Renal pelvis (tissue), 12 donors: ENCODE measurements at places on chromosomes 2 and 18. TPM values are rescaled to one million over a fixed set of nuclear protein-coding genes. Genes with fewer than 3 reads are reported as not detected.

- DNase-seq, result peak; percentile 72
Measured at GRCh38 chr2:65786007-65786717, 353.8 kb upstream of the SPRED2 start.

- no peak for DNase-seq
Measured at GRCh38 chr18:497688-498087, 2.8 kb downstream of the COLEC12 start.

- no peak for DNase-seq
Measured at GRCh38 chr18:24446953-24447538, 13.4 kb upstream of the HRH4 start.

GRCh38 chr2:33307659-33308270, 168.7 kb upstream of the RASGRP3 start:
- no peak for DNase-seq

DNA sequence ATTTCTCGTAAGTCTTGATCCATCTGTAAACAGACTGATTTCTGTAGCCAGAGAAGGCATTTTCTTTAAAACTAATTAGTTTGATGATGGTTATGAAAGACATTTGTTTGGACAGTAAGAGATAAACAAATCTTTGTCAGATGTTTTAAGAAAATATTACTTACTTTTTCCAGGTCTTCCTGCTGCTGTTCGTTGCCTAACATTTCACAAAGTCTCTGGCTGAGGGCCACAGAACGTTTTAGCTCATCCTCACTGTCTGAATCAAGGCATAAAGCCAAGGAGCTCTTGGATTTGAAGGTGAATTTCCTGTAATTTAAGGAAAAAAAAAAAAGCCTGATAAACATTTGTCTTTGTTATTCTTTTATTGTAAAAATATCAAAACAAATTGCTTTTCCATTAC, 57.8 kb downstream of the VIL1 start:
- no peak for DNase-seq

DNA sequence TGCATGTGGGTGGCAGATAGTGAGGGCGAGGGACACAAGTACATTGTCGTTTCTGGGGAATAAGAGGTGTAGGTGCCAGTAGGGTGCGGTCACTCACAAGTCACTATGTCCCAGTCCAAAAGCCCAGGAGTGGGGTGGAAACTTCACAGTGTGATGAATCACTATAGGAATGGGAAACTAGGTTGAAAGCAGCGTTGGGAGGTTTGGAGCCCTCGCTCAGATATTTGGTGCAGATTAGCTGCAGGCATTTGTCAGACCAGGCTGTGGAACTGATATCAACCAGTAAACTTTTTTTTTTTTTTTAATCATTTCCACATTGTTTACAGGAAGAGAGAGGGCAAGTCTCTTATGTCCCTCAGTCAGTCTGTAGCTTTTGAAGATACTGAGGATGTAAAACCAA, 121.8 kb downstream of the CERS6 start:
- no peak for DNase-seq

DNA sequence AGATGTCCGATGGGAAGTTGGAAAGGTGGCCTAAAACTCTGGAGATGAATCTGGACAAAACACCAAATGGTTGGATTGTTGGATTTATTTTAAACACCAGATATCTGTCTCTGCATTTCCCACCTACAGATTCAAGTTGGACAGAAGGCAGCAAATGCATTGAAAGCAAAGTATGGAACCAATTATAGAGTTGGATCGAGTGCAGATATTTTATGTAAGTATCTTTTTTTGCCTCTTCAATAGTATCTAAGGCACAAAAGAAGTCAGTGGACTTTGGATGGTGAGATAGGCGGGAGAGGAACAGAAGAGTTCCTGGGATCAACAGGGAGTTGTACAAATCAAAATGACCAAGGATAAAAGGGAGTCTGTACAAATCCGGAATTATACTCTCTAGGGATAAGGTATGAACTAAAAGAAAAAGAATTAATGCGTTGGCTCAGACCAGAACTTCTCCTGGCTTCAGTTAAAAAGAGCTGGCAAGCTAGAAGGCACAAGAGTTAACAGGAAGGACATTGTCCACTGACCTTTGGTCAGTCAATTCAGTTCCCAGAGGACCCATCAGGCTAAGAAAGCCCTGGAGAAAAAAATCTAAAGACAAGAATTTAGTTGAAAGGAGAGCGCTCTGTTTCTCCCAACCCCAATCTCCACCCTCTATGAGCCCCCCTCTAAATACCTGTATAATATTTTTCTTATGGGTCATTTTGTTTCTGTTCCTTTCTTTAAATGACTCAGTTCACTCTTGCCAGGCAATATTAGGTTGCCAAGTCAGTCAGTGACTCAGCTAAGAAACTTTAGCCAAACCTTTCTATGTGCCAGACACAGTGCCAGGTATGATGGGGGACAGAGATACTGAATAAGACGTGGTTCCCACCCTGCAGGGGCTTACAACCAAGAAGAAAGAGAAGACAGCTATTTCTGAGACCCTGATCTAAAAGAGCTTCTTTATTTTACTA, 29.1 kb downstream of the CPO start:
- no peak for DNase-seq

DNA sequence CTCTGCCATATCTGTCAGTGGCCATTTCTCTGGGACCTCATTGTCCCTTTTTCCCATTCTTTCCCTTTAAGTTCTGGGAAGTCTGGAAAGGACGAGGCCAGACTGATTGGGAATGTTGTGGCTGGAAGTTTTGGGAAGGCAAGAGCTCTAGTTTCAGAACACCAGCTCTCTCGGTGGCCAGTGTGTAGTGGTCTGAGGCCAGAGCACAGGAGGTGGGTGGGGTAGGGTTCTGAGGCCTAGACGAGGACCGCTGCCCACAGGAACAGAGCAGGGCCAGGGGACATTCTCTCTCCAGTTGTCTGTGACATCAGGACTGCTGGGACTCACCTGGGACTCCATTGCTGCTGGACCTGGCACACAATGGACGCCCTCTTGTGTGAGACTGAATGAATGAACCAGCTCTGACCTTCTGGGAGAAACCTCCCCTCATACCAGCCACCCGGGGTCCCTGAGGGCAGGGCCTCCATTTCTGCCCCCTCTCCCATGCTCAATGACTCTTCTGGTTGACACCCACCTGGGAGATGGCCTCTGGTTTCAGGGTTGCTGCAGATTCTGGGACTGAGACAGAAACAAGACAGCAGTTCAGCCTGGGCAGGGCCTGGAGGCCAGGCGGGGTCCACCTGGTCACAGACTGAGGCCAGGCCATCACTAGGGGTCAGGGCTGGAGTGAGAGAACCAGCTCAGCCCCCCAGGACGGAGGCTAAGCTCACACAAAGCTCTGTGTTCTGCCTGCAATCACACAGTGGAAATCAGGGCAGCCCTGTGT, 8.4 kb upstream of the NPPC start:
- DNase-seq, result no peak

DNA sequence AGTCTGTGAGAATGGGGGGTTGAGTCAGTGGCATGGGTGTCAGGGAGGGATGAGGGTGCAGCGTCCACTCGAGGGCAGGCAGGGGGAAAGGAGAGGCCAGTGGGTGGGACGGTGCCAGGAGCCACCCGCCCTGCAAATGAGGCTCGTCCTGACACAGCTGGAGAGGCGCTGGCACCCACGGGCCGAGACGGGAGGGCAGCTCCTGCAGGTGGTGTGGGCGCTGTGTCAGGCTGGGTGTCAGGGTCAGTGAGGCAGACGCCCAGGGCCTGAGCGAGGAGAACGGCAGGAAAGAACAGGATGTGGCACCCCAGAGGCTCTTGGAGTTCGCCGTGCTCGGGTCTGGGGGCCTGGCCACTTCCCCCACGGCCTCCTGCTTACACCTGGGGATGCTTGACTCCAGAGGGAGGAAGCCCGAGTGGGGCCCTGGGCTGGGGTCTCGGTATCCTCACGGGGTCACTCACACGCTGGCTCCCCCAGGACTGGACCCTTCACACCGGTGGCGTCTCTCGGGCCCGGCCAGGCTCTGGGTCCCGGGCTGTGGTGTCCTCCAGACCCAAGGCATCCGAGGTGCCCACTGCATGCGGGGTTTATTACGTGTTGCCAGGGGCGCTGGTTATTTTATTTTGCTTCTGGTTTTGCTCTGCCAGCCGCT, 130.5 kb upstream of the CTDP1 start:
- no peak for DNase-seq

- DNase-seq, result no peak
Measured at GRCh38 chr18:23723121-23723520, 33.9 kb downstream of the LAMA3 start.

Gene ADD2
- polyA plus RNA-seq, result 7.0 TPM

DNA sequence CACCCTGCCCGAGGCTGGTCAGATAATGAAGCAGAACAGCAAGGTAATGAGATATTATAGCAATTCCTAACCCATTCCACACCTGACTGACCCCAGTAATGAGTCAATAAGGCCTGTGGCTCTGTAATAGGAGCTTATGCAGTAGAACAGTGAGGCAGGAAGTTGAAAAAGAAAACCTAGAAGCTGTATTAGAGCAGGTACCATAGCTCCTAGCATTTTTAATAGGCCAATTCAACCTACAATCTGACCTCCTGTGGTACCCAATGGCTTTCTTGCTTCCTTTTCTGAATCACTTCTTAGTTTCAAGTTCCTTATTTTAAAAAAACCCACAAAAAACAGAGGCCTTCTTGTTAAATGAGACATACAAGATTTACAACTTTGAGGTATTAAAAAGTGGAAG, 43.6 kb upstream of the MAP2 start:
- DNase-seq, result peak; percentile 65

Gene CFC1
- polyA plus RNA-seq, result not detected

Gene COL6A3
- polyA plus RNA-seq, result 257 TPM

Gene DSC2
- 39.8 TPM for polyA plus RNA-seq

GRCh38 chr2:219273937-219274336, 5.2 kb upstream of the DNAJB2 start:
- no peak for DNase-seq

- no peak for DNase-seq
Measured at GRCh38 chr18:71673498-71673897, 870.6 kb downstream of the CBLN2 start.

- DNase-seq, result no peak
Measured at GRCh38 chr2:190875891-190876290, 4.7 kb upstream of the GLS start.

GRCh38 chr2:135909976-135910375, 33.7 kb upstream of the MCM6 start:
- no peak for DNase-seq

DNA sequence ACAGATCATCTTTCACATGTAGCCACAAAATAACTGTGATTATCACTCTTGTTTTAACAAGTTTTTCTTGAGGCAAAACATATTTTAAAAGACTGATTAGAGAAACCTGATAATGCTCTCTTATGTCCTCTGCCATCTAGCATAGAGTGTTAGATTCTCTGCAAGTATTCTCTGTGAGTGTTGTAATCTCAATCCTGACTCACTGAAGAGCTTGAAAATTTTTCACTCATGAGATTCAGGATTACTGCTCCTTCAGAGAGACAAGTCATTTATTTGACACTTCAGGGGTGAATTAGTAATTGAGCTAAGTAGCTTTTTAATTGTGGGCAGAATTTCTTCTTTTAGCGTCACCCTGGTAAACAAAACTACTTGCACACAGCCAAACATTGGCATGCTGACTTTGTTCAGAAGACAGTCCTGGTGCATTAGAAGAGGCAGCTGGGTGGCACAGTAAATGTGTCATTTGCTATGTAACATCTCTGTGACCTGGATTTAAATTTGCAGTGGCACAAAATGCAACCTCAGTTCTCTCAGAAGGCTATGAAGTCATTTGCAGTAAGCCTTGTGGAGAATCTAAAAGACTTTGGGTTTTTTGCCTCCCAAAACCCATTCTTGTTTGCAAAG, 172.9 kb downstream of the LRP1B start:
- DNase-seq, result no peak

DNA sequence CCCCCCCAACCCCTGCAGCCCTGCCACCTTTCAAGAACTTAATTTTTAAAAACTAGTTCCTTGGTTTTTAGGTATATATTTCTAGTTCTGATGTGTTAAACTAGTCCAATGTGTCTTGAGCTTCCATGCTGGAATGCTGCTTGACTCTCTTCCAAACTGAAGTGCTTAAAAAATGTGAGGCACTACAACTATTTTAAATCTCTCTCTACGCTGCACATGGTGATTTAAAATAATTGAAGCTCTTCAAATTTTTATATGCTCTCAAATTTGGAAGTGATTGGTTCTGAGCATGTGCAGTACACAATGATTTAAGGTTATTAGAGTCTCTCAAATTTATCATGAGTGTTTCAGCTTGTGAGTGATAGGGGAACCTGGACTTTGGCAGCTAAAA, 192.6 kb upstream of the ZEB2 start:
- DNase-seq, result peak; percentile 10

DNA sequence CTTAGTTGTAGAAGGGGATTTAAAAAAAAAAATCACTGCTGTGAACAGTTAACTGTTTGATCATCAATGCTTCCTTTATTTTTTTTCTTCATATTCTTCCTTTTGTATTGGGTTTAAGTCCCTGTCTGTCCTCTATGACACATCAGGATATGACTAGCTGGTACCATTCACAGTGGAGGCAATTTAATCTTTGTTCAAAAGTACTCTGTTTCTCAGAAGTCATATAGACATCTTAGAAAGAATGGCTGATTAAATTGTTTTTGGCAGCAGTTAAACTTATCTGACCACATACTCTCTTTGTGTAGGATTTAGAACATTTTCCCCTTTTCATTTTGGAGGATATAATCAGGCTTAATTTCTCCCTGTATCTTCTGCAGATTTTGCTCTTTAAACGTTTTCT, 807.8 kb upstream of the CDH2 start:
- DNase-seq, result no peak

DNA sequence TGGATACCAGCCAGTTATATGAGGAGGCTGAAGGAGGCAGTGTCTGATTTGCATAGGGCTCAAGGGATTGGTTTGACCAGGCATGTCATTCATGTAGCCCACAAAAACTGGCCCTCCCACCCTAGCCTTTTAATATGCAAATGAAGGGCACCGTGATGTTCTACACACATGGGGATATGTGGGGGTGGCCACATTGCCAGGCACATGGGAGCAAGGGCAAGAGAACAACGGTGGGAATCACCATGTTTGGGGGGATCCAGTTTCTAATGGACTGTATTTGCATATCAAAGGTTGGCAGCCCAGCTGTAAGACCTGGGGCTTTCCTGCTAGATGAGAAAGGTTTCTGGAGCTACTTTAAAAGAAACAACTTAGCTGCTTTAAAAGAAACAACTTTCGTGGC, 65.1 kb upstream of the SLC25A52 start:
- no peak for DNase-seq

Gene CFAP53
- polyA plus RNA-seq, result 3.8 TPM

Gene DSG4
- not detected for polyA plus RNA-seq

Gene KCNK3
- polyA plus RNA-seq, result 2.0 TPM

Gene CDH20
- polyA plus RNA-seq, result 3.7 TPM

DNA sequence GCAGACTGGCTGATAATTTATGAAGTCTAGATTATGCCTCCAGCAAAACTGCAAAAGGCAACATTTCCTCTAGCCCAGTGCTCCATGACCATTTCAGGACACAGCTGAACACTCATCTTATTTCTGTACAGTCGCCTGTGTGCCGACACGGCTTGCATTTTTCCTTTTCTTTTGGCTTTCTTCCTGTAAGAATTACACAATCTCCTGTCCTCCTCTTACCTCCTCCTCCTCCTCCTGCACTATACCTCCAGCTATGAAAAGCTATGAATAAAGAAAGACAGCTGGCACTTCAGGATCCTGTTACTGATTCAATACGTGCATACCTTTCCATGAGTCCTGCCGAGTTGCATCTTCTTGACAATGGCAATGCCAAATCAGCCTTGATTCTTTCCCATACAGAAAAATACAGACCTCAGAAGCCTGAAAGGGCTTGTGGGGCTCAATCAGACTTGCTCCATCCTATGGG, 32.2 kb upstream of the TRIB2 start:
- peak; percentile 23 for DNase-seq

Gene COBLL1
- 103 TPM for polyA plus RNA-seq

Gene KIAA2012
- 0.25 TPM for polyA plus RNA-seq

Gene MRPL30
- 53.1 TPM for polyA plus RNA-seq
